ENCODE measurements at places on chromosomes 6 and 20. TPM values are rescaled to one million over a fixed set of nuclear protein-coding genes. Genes with fewer than 3 reads are reported as not detected.

DCBLD1 gene
- 21.0 TPM for total RNA-seq

TMC2 gene
- total RNA-seq = not detected

ESR1 gene
- total RNA-seq = not detected

TMEM217 gene
- 0.40 TPM for total RNA-seq

DNAH8 gene
- not detected for total RNA-seq

RTN4IP1 gene
- 23.3 TPM for total RNA-seq

PDYN gene
- not detected for total RNA-seq

COL9A1 gene
- total RNA-seq = 0.34 TPM

MICB gene
- total RNA-seq = 24.9 TPM

LAMA2 gene
- total RNA-seq = 0.65 TPM

SASH1 gene
- total RNA-seq = 12.4 TPM
